ENCODE measurements at places on chromosomes 16 and 17.

- no peak for DNase-seq
Observed at GRCh38 chr17:65047941-65048340, 8.6 kb downstream of the GNA13 start.

DNA sequence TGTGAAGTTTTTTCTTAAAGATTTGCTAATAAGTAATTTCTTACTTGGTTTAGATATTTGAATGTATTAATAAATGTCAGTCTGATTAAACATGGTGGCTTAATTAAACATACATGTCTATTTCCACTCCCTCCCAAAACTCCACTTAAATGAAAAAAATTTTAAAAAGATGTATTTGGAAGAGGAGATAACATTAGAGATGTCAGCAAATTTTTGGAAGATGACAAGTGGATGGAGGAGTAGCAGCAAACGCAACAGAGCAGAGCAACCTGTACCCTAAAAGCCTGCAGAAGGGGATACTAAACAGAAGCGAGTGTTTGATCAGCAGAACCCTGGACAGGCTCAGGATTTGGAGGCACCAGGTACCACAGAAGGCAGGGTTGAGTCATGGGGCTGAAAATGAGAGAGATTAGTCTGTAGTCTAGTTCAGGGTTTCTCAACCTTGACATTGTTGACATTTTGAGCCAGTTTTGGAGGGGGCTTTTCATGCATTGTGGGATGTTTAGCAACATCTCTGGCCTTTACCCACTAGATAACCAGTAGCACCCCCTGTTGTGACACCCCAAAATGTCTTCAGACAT lies 17.8 kb downstream of the LUC7L3 start:
- no peak for DNase-seq

DNA sequence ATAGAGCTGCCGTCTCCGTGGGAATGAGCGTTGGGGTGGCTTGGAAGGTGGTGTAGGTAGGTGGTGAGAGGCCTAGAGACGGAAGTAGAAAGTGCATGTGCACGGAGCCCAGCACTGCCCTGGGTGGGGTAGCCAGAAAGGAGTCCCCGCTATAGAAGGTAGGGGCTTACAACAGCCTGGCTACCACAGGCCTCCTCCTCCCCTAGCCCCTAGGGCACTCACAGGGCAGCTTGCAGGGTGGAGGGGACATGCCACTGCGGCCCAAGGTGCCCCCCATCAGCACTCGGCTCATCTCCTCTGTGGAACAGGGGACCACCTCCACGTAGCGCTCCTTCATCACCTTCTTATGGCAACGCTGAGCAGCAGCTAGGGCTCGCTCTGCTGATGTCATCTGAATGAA lies 5.0 kb downstream of the ESRP2 start:
- DNase-seq, result no peak

- DNase-seq, result no peak
Observed at GRCh38 chr17:14940938-14941265, 324.2 kb downstream of the PMP22 start.

- no peak for DNase-seq
Observed at GRCh38 chr16:14378131-14378551, 251.9 kb downstream of the PARN start.

DNA sequence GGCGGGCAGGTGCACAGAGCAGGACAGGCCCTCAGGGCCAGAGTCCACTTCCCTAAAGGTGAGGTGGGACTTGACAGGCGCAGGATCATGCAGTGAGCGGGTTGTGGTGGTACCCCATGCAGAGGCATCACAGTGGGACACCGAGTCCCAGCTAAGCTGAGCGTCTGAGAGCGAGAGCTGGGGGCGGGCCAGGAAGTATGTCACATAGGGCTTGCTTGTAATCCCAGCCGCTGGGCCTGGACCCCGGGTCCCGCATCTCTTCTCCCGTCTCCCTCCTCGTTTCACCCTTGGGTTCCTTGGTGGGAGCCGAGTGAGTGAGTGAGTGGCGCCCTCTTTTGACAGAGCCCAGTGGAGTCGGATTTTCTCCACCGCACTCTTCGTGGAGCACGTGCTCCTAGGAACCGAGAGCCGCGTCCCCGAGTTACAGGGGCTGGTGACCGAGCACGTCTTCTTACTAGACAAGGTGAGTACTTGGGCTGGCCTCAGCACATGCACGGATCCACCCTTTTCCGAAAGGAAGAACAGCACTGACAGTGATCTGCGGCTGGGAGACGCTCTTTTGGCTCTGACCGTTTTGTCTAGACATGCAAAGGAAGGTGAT lies 50.8 kb upstream of the ENDOV start:
- DNase-seq, result no peak

GRCh38 chr16:30660424-30661261 lies 2.4 kb downstream of the FBRS start:
- DNase-seq, result peak; percentile 29

DNA sequence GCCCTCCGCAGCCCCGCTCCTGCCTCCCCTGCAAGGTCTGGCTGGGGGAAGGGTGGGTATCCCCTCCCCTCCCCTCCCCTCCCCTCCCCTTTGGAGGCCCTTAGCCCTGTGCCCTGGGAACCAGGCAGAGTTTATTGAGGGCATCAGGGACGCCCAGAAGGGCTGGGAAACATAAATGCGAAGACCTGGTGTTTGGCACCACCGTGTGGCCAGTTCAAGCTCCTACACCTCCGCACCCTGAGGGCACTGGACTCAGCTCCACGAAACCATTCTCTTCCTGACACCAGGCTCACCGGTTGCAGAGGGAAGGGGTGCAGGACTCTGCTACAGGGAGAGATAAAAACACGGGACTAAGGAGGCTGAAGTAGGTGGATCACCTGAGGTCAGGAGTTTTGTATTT lies 1.0 kb upstream of the AIPL1 start:
- DNase-seq, result peak; percentile 51

- DNase-seq, result no peak
Observed at GRCh38 chr16:57564571-57565270, 22.3 kb downstream of the ADGRG5 start.

GRCh38 chr16:88686439-88687253 lies at the start of gene SNAI3:
Gene SNAI3, minus strand, starts transcription at chr16:88686507. Its CDS starts 101 bp downstream, at chr16:88686406.
- DNase-seq, result peak; percentile 60

DNA sequence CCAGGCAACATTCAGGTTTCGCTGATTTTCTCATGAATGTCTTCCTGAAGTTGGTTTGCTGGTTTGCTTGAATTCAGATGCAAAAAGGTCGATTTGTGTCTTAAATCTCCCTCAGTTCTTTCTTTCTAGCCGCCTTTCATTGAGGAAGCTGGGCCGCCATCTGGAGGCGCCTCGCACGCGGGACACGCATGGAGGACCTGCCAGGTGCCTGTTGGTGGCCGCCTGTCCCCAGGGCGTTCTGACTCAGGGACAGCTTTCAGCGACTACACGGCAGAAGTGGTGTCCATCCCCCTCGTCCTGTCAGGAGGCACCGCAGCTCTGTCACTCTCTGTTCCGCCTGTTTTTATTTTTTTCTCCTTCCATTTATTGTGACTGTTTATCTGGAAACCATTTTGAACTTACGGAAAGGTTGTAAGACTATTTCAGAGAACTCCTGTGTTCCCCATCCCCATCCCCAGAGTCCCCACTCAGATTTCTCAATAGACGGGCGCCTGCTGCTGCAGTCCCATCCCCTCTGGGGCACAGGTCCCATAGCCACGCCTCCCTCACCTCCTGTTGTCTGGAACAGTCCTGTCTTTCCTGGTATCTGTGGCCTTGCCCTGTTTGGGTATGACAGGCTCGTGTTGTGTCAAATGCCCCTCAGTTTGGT lies 33.2 kb downstream of the COX4I1 start:
- no peak for DNase-seq

- no peak for DNase-seq
Observed at GRCh38 chr16:1097156-1097555, 1.1 kb upstream of the C1QTNF8 start.

DNA sequence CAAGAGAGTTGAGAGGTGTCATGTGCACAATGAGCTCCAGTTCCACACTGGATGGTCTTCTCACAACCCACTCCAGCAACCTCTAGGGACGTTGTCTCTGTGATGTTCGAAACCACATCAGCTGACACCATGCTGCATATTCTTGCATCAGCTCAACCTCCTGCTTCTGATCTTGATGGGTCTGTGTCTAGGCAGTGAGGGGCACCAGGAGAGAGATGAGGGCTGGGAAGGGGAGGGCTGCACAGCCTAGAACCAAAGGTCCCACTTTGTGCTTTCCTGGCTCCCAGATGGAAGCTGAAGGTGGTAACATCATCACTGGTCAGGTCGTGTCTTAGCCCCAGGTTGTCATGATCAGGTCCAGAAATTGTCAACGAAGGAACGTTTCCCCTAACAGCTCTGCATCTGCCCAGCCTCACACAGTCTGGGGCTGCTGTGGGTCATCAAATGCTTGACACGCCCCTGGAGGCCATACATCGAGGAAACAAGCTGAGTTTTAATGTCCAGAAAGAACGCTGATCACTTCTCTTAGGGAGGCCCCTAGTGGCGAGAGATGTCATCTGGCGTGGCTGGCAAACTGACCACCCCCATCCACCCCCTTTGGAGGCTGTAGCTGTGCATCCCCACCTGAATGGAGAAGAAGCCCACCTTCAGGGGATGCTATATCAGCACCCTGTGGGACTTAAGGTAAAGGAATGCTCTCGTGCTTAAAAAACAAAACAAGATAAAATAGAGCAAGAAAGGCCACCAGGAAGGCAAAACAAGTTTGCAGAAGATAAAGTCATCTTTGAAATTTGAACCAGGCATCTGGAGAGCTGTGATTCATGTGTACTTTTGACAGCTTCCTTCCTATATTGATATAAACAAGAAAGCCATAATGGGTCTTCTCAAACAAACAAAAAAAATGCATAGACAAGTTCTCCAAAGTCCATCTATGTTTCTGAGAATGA lies 58.3 kb downstream of the WIPI1 start:
- DNase-seq, result peak; percentile 76
